ENCODE measurements at places on chromosomes 7 and 10.

DNA sequence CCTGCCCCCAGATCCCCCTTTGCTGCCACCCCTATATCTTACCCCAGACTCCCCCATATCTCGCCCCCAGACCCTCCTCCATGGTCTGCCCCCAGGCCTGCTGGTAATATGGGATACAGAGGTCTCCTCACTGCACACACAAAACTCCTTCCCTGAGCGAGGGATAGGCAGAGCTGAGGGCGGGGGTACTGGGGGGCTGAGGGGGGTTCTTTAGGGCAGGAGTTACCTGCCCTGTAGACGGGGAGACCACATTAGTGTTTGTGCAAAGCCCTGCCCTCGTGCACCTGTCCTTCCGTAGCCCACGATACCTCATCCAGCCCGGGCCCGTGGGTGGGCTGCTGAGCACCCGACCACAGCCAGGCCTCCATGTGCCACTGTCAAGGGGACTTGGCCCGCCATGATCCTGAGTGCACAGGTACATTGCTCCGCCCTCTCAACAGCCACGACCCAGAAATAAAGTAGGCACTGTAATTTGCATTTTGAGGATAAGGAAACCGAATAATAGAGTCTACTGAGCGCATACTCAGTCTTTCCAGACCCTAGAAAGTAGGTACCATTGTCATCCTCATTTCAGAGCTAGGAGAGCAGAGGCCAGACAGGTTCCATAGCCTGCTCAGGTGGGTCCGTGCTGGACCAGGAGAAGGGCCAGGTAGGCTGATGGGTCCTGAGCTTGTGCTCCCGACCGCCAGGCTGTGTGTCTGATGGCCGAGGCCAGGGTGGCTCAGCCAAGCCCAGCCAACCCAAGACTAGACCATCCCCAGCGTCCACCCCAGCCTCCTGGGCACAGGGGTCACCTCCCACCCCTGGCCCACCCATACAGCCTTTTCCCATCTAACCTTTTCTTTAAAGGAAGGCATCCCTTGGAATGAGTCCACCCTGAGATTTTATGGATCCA, 115.2 kb downstream of the LHPP start:
- no peak for DNase-seq

DNA sequence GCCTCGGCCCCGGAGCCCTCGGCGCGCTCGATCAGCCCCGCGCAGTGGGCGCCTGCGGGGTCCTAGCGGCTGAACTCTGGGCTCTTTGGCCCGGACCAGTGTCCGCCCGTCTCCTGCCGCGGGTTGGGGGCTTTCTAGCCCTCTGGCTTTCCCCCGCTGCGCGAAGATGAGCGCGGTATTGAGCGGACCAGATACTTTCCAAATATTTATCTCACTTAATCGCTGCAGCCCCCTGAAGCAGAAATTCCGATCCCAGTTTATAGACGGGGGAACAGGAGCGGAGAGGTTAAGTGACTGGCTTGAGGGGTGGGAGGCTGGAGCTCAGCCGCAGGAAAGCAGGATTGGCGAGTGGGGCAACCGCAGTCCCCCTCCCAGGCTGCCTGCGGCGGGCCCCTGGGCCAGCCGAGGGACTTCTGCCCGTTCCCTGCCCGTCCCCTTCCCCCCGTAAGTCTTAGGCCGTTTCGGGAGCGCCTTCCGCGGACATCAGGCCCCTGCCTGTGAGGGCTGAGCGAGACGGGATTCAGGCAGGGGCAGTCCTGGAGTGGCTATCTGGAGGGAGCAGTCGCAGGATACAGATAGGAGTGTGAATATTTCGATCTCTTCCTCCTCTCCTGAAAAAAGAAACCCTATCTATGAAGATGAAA, 565 bp downstream of the STRIP2 start:
- peak; percentile 17 for DNase-seq

DNA sequence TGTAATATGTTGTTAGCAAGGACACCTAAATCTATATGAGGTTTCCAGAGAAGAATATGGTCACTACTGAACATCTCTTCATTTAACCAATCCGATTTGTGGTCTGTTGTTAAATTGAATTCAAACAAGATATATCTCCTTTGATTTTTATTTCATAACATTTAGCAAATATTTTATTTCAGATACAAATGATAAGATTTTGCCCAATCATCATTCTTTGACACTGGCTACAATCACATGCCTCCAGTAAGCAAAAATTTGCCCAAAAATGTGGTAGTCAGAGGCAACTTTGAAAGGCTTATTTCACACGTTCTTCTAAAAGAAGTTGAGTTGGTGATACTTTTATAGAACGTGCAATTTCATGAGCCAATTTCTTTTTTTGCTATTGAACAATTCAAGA, 44.7 kb upstream of the AGMO start:
- no peak for DNase-seq

DNA sequence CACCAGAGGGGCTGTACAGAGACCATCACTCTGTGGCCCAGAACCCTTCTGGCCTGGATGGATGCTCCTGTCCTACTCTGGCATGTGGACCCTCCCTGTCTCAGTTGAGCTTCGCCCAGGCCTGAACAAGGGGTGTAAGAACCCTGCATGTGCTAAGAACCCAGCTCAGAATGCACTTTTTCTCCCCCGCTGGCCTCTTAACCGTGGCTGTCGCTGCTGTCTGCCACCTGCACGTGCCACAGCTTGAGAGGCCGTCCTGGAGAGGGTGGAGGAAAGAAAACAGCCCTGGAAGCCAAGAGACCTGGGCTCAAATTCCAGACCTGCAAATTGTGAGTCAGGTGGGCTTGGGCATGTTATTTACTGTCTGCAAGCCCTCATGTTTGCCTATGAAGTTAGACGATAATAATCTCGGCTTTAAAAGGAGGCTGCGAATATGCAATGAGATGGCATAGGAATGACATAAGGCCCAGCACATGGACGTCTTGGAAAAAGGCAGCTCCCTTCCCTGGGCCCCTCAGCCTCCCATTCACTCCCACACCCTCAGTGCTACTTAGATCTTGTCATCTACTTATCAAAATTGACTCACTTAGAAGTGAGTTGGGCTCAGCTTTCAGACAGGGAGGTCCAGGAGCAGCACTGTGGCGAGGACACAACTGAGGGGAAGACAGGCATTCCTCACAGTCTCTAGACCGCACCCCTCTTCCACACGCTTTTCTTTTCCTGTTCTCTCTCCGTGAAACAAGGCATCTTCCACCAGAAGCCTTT, 31.4 kb downstream of the FIGNL1 start:
- DNase-seq = no peak

DNA sequence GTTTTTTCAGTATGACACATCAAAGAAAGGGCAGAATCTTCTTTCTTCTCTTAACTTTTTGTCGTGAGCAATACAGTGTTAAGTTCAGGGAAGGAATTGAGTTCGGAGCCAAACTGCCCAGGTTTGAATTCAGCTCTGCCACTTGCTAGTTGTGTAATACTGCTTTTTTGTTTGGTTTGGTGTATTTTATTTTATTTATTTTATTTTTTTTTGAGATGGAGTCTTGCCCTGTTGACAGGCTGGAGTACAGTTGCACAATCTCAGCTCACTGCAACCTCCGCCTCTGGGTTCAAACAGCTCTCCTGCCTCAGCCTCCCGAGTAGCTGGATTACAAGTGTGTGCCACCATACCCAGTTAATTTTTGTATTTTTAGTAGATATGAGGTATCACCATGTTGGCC, 539.8 kb upstream of the GALNT17 start:
- DNase-seq = no peak

- no peak for DNase-seq
Observed at GRCh38 chr10:70804421-70804808, 11.3 kb upstream of the SGPL1 start.

- no peak for DNase-seq
Observed at GRCh38 chr7:1250901-1251300, 18.2 kb downstream of the UNCX start.

GRCh38 chr10:35015843-35016408, 74.2 kb downstream of the CUL2 start:
- no peak for DNase-seq

- no peak for DNase-seq
Observed at GRCh38 chr10:90865401-90865800, 6.4 kb upstream of the RPP30 start.

- no peak for DNase-seq
Observed at GRCh38 chr10:7082967-7083366, 327.9 kb downstream of the SFMBT2 start.

DNA sequence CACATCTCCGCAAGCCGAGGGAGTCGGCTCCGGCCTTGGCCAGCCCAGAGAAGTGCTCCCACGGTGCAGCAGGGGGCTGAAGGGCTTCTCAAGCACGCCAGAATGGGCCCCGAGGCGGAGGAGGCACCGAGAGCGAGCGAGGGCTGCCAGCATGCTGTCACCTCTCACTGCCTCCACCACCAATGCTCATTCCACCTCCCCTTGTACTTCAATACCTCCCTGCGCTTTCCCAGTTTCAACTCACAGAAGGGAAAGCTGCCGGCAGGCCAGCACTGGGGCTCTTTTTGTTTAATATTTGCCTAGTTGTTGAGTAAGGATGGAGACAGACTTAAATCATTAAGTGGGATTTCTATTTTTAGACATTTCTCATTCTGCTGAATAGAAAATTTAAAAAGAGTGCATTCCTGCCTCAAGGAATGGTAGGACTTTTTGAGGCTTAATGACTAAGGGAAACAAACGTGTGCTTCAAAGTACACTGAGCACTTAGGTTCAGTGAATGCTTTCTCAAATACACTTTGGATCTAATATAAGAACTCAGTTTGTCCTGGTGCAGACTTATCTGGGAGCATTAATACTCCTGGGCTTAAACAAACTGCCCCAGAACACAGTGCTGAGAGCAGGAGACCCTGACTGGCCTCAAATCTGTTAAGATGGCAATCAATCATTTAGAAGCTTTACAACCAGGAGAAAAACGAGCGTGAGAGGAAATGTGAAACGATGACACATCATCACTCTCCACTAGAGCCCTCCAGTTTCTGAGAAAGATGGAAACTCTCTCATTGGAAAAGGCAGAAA, 131.2 kb downstream of the RALA start:
- no peak for DNase-seq

DNA sequence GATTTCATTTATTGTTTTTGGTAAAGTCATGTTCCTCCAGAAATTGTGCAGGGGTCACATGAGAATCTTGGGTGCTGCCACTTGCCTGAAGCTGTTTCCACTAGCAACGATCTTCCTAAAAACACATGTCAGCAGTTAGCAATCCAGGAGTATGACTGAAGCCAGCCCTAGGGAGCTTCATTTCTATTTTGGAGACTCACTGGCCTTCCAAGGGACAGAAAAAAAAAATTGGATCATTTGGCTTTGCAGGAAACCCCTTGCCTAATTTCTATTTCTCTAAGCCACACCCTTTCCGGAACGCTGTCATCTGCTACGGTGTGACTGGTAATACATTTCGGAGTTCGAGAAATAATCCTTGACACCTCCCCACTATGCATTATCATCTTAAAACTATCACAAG, 204.7 kb downstream of the TAX1BP1 start:
- DNase-seq = no peak

GRCh38 chr7:141697211-141697871, 4.6 kb downstream of the DENND11 start:
- no peak for DNase-seq

- DNase-seq = no peak
Observed at GRCh38 chr7:40700653-40701421, 566.0 kb downstream of the SUGCT start.

- DNase-seq = no peak
Observed at GRCh38 chr10:123909426-123909825, 17.8 kb upstream of the CPXM2 start.

- no peak for DNase-seq
Observed at GRCh38 chr7:127844707-127845331, 186.4 kb downstream of the LRRC4 start.

DNA sequence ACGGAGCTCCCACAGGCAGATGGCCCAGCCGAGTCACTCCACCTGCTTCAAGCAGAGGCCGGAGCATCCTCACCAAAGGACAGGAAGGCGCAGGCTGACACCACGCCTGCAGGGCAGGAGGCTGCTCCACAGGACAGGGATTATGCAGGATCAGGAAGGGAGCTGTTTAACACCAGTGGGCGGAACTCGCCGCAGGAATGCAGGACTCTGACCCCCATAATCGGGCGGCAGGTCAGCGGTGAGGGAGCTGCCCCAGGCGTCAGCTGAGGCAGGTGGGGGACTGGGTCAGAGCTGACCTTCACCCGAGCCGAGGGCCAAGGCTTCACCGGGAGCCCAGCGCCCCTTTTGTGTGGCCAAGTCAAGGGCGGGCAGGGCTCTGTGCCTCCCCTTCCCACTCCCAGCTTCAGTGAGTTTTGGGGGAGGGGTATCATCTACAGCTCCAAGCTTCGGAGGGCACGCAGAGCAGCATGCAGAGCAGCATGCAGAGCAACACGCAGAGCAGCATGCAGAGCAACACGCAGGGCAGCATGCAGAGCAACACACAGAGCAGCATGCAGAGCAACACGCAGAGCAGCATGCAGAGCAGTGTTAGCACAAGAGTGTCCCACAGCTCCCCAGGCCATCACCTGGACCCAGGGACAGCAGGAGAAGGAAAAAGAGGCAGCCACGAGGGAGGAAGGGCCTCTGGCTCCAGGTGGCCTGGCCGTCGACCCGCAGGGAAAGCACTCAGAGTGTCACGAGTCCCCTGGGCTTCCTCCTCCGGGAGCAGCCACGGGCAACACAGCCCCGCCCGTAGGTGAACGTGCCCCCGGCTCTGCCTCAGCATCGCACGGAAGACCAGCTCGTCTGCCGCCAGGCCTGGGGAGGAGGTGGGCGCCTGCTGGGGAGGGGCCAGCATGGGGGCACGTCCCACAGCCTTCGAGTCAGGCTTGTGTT, 151.7 kb upstream of the PPP2R2D start:
- no peak for DNase-seq

DNA sequence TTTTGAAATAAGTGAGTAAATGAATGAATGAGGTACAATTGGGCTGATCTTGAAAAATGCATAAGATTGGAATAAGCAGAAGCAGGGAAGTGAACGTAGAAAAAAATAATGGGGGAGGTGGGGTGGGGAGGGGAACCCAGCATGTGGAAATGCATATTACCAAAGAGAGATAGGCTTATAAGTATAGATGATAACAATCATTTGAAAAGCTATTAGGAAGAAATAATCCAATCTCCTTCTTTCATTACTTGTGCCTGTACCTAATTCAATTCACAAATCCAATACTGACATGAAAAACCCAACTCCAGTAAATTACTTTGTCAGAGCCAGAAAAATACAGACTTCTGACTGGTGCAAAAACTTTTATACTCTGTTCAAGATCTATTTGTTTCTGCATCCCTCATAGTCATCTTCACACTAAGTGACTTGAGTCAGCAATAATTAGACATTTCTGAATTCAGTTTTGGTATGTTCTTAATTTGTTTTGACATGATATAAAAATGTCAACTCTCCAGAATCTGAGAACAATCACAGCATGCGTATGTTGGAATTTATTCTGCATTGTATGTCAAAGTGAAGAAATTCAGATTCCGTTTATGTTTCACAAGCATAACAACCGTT, 99.2 kb downstream of the IQUB start:
- no peak for DNase-seq

- no peak for DNase-seq
Observed at GRCh38 chr10:21807180-21807579, 196.3 kb downstream of the DNAJC1 start.

GRCh38 chr7:24381894-24382505, 98.0 kb downstream of the NPY start:
- DNase-seq = no peak

Measured in hematopoietic multipotent progenitor cell treated with erythropoietin and hydrocortisone succinate and interleukin-3 and kit ligand, for 17 days (in vitro differentiated cells).